ENCODE measurements at places on chromosomes 7 and 10.
A peak's percentile ranks its signal among the peaks of the same experiment; 100 is the strongest.

DNA sequence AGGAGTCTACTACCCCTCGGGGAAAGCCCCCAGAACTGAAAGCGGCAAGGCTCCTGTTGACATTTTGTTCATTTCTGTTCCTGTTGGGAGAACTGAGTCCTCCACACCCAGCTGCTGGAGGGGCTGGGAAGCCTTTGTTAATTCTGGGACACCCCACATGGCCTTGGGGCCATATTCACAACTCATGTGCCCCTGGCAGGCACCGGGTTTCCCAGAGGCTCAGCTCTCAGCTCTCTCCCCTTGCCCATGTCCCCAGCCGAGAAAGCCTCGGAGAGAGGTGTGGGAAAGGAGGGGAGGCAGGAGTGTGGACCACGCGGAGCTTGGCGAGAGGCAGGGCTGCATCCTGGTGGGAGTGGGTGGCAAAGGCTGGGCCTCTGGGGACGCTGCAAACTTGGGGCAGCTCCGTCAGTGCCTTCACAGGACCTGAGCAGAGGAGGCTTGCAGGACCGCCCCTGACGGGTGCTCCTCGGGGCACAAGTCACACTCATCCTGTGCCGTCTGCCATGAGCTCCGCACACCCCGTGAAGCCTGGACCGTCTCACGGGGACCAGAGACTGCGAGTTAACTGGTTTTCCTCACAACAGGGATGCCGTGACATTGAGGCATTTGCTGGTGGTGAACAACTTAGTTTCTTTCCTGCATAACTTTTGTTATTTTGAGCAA is 140.9 kb downstream of the DNAJB6 start:
- DNase-seq, result no peak

GRCh38 chr10:14548474-14548873 is 217.8 kb upstream of the FRMD4A start:
- no peak for DNase-seq

DNA sequence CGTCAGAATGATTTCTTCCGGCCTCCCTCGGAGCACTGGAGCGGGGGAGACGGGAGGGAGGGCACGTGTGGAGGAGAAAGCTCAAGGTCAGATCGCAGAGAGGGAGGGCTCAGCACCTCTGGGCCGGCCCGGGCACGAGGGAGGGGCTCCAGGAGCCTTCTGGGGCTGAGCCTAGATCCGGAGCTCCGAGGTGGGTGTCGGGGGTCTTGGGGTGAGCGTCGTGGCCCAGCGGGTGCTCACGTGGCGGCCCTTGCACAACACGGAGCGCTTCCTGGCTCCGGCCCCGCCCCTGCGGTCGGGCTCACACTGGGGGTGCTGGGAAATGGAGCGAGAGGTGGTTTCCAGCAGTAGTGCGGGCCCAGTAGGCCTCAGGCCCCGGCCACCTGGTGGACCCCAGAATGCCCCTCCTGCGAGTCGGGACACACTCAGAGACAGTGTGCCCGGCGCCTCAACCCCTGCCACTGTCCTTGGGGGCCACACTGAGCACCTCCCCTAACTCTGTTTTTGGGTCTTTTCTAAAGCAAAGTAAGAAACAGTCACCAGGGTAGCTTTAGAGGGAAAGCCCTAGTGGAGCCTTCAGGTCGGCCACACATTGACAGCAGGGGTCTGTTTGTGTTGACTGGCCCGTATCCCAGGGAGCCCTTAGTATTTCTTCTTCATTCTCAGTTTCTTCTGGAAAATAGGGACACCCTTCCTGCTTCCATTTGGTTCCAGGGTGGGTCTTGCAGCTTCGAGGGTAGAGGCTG is 798 bp downstream of the PPIF start:
- peak; percentile 56 for DNase-seq

- DNase-seq, result no peak
Measured at GRCh38 chr7:112056409-112056808, 149.8 kb downstream of the DOCK4 start.

DNA sequence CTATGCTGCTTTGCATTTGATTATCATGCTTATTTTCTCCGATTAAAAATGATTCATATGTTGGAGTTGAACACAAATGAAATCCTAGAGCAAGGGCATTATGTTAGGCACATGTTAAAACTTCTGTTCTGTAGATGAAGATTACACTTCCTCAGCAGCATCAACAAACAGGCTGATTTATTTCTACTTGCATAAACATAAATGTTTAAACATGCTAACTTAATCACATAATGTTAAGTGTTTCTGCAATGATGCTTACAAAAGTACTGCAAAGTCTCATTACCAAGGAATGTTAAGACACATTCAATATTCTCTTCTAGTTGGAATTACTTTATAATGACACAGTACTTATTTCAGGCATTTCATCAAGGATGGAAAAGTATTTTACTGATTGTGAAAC is 770.8 kb downstream of the ANKRD7 start:
- DNase-seq, result no peak

- DNase-seq, result no peak
Measured at GRCh38 chr10:56920601-56921261, 559.7 kb upstream of the ZWINT start.

GRCh38 chr10:61791216-61791615 is 110.3 kb upstream of the ARID5B start:
- no peak for DNase-seq

- DNase-seq, result no peak
Measured at GRCh38 chr10:28302012-28302637, 739 bp downstream of the MPP7 start.

DNA sequence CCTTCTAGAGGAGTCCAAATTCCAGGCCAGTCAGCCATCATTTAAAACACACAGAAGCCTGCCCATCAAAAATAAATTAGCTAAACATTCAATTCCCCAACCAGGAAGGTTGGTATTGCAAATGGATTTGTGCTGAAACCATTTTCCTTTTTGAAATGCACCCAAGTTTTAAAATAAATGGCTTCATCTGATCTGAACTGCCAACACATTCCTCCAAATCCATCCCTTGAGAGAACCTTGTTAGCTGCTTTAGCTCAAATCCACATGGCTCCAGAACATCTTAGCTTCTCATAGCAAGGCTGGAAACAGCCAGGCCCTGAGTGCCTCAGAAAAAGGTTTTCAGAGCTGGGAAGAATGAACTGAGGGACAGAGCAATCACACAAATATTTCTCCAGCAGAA is 306.3 kb downstream of the FZD1 start:
- DNase-seq, result no peak

- no peak for DNase-seq
Measured at GRCh38 chr10:125925262-125925834, 29.0 kb downstream of the FANK1 start.

DNA sequence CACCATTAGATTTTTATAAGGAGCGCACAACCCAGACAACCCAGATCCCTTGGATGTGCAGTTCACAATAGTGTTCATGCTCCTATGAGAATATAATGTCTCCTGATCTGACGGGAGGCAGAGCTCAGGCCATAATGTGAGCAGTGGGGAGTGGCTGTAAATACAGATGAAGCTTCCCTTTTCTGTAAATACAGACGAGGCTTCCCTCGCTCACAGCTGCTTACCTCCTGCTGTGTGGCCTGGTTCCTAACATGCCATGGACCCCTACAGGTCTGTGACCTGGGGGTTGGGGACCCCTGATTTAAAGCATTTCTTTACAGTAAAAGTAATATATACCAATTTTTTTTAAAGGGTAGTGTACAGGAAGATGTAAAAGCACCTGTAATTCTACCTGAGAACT is 33.2 kb downstream of the HELLS start:
- no peak for DNase-seq

DNA sequence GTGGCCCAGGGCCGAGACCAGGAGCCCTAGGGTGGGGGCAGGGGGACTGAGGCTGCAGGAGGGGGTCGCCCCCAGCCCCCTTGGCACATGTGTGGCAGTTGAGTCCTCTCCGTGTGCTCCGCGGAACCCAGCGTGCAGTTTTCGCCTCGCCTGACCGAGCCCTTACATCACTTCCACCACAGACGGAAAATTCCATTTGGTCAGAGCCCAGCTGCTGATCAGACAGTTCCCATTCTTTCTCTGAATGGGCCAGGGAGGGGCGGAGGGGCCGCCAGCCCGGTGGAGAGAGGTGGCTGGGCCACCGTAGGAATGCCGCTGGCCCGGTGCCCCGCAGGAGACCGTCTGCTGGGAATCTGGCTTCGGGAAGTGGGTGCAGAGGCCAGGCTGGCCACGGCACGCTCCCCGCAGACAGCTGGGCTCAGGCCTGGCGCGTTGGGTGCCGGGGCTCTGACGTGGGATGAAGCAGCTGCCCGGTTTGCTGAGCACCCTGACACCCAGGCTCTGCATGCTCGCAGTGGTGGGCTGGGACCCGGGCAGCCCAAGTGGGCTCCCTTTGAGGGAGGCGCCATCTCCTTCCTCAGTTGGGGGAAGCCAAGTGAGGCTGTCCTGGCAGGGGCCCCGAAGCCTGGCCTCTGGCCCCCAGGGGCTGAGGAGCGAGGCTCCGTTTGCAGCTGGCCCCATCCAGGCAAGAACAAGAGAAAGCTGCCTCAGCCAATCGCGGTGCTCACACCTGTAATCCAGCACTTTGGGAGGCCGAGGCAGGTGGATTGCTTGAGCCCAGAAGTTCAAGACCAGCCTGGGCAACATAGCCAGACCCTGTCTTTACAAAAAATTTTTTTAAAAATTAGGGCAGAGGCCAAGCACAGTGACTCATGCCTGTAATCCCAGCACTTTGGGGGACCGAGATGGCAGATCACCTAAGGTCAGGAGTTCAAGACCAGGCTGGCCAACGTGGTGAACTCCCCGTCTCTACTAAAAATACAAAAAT is 9.9 kb downstream of the TTYH3 start:
- no peak for DNase-seq

DNA sequence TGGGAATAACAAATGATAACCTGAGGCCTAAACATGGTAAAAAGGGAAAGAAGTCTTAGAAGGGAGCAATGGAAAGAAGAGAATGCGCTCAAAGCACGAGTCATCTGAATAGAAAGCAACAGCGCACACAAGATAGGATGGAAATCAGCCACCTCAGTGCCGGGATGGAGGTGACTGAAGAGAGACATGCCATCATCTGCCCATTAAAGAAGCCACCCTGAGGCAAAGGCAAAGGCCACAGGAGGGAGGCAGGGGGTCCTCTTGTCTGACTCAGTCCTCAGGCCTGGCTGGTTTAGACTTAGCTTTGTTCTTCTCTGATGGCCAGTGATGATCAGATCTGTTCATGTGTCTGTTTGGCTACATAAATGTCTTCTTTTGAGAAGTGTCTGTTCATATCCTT is 180.6 kb downstream of the CHCHD3 start:
- no peak for DNase-seq

- DNase-seq, result no peak
Measured at GRCh38 chr10:6128591-6129251, 39.9 kb downstream of the RBM17 start.

DNA sequence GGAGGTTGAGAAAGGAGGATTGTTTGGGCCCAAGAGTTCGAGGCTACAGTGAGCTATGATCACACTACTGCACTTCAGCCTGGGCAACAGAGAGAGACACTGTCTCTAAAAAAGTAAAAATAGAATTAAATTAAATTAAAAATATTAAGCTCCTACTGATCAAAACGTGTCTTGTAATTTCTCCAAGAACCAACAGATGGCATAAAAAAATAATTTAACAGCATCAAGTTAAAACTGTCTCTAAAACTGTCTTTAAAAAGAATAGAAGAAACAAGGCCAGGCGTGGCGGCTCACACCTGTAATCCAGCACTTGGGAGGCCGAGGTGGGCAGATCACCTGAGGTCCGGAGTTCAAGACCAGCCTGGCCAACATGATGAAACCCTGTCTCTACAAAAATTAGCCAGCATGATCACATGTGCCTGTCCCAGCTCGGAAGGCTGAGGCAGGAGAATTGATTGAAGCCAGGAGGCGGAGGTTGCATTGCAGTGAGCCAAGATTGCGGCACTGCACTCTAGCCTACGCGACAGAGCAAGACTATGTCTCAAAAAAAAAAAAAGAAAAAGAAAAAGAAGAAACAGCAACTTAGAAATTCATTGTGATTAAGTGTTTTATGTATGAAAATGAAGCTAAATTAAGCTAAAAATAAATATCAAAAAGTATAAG is 24.5 kb downstream of the MTPAP start:
- DNase-seq, result no peak

DNA sequence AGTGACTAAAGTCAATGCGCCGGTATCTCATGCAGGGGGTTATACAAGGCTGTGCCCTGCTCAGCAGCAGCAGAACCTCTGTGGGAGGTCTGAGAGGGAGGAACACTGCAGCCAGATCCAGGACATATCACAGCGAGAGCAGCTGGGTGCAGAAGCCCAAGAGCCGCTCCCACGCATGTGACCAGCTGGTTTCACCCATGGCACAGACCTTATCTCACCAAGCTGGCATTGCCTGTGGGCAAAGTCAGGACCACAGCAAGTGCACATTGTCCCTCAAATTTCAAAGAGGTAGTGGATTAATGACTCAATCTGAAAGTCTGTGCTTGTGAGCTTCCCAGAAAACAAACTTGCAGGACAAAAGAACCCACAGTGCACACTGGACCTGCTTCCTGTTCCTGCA is 31.6 kb upstream of the AKR1C1 start:
- DNase-seq, result no peak

DNA sequence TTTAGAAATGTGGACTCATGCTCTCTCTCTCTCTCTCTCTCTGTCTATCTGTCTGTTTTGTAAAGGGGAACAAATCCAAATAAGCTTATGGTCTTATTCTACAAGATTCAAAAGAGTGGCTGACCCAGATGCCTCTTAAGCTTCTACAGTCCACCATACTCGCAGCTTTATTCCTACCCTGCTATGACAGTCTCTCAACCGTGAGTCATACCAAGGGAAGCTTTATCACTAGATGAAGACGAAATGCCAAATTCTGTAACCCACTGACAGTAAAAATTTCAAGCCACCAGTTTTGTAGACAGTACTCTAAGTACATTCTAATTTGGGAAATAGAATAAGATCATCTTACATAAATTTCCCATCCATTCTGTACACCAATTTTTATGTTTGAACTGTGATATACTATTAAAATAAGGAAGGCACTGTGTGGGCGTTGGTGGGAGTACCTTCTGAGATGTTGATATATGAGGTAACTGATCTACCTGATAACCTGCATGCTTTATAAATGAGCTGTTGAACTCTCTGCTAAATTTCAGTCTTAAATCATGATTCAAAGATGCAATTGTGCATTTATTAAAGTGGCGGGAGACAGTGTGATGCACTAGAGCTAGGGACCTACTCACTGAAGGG is 153.2 kb downstream of the KLF6 start:
- no peak for DNase-seq

GRCh38 chr7:111333010-111333409 is 229.3 kb downstream of the IMMP2L start:
- DNase-seq, result no peak

DNA sequence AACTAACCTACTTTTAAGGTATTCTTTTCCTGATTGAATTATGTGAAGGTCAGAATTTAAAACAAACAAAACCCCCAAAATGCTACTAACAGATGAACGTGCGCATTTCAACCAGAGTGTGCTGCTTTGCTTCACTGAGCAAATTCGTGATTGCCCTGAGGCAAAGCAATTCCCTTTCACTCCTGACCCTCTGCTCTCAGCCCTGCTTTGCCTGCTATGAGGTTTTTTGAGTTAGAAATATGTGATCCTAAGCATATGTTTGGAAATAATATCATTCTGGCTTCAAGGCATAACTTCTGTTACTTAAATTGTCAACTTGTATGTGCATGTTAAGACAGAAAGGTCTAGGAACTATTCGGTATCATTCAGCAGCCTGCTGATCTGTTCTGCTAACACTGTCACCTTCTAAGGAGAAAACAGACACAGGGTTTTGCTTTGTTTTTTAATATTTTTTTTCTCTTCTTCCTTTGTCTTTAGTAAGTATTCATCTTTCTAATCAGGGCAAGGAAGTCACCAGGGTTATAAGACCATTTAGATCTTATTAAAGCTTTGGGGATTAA is 124.2 kb downstream of the GNAT3 start:
- DNase-seq, result no peak

GRCh38 chr10:58909881-58910280 is 266.6 kb upstream of the PHYHIPL start:
- DNase-seq, result no peak

Measured in activated T-cell treated with anti-CD3 and anti-CD28 coated beads for 1 hour (primary cell).